Stimulated activated CD4-positive, alpha-beta T cell treated with anti-CD3 and anti-CD28 coated beads, Interleukin-4, amount 100 ng/mL, for 24 hours (primary cell): ENCODE measurements at places on chromosomes 2 and 18.

DNA sequence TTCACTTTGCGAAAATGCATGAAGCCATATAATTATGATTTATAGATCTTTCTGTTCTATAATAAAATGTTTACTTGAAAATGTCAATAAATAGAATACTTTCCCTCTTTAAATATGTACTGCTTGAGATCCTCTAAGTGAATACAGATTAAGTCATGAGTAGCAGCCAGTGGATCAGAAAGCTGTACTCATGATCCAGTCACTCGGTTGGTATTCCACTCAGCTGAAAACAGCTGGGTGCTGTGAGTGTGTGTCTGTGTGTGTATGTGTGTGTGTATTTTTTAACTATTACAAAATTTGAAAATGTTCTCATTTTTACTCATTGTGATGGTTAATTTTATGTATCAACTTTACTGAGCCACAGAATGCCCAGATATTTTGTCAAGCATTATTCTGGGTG lies 141.6 kb upstream of the CYP26B1 start:
- DNase-seq: no peak

DNA sequence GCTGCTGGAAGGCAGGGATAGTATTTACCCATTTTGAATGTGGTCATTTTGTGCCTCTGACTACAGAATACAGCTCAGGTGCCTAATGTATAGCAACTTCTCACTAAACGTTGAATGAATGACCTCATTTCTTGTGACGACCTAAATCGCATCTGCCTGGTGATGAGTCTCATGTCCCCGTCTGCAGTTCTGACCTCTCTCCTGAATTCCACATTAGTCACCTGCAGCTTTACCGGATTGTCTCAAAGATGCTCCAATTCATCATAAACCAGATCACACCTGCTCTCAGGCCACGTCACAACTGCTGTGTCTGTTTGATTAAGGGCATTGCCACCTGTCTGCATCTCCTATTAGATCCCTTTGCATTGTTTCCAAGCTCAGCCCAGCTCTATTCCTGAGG lies 133.6 kb upstream of the MYT1L start:
- DNase-seq: no peak

DNA sequence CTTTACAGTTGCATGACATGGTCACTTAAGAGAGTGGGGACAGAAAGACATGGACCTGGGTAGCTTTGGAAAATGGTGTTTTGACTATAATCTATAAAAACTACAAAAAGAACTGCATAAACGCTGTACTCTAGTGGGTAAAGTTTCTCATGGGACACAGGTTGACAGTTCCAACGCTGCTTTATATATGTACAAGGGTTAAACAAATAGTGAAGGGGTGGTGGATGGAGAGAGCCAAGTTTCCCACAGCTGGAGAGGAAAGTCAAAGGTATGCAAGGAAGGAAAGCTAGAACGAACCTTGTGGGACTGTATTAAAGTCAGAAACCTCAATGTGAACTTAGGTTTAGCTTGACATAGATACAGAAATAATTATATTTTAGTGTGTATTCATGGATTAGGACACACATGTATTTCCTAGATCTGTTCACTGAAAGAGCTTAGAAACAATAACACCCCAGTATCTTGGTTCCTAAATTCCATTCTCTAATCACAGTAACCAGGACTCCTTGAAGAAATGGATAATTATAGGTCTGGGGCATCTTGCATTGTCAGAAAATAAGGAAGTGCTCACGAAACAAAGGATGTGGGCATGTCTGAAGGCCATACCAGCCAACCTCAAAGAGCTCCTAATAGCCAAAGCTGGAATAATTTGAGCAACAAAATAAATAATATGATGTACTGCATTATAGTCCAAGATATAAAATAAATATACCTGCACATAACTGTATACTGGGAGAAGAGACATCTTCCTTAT lies 28.8 kb downstream of the TANC1 start:
- no peak for DNase-seq

DNA sequence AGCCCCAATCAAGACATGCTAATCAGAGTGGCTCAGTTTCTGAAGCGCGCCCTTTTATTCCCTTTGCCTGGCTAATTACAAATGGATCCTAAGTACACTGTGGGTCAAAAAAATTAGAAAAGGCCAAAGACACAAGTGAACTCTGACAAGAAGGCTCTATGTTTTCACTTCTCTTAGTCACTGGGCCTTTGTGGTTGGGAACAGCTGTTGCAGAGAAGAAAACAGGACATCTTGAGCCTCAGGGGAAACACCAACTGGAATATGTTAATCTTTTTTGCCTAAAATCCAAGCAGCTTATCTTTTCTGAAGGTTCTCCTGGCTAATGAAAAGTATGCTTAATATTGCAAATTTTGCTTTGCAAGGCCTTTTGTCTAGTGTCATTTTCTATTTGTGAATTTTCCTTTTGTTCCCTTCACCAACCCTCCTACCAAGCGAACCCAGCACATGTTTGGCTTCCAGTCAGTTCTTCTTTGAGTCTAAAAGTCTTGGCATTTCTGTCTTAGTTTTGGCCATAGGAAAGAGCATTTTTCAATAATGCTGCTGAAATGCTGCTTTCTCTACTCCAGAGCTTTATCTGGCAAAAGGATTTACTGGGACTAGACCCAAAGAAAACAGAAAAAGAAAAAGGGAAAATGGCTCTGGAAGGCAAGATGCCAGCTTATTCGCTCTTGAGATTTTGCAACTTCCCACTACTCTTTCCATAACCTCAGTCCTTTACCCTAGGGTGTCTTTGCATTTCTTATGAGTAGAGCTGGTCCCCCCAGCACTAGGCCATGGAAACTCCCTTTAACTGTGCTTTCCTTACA lies 440.2 kb upstream of the ST6GAL2 start:
- DNase-seq: no peak

DNA sequence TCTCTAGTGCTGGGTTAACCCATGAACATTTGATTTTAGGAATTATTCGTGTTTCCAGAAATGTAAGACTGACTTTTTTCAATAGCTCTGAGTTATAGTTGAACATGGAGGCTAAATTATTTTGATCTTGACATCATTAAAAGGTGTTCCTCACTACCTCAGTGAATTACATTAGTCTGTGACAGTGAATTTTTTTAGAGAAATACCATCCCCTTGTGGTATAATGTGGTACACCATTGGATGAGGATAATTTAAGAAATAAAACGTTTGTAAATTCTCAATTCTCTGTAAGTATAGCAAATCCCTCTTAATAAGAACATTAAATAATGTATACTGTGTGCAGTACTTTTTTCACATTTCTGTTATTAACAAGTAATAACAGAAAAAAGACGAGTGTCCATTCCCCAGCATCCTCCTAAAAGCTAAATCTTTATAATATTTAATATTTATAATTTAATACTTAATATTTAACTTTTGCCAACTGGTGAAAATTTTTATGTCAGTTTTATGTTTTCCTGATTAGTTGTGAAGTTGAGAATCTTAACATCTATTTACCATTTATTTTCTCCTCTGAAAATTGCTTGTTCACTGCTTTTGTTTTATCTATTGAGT lies 70.3 kb upstream of the CWC22 start:
- DNase-seq: no peak

GRCh38 chr2:40189881-40190280 lies 262.0 kb downstream of the SLC8A1 start:
- no peak for DNase-seq

DNA sequence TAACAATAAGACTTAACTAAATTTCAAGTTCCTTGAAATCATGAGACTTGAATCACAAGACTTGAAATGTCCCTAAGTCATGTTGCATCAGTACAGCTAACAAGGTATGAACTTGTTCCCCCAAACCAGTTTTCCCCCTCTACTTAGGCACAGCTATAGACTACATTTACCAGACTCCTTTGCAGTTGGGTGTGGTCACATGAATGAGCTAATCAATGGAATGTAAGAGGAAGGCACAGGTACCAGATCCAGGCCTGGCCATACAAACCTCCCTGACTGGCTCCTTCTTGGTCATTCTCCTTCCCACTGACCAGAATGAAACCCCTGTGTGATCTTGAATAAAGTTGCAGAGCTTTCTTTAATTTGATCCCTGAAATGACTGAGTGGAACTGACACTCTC lies 77.8 kb downstream of the DNER start:
- DNase-seq: no peak

DNA sequence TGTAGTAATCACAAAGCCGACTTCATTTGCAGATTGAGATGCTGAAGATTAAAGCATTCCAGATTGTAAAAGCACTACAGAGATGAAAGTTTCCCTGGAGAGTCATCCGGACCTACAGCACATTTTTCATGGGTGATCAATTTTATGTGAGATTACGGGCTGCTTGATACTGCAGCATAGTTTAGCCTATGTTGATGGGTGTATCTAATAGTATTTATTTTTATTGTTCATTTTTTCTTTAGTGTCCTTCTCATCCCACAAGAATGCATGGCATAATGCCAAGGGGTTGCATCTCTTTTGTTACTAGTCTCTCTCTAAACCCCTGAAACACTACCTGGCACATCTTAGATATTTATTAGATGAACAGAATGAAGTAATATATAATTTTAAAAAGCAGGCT lies 240.4 kb downstream of the MBD2 start:
- no peak for DNase-seq

GRCh38 chr2:70089220-70089982 lies 2.1 kb downstream of the PCBP1 start:
- DNase-seq: peak; percentile 45

DNA sequence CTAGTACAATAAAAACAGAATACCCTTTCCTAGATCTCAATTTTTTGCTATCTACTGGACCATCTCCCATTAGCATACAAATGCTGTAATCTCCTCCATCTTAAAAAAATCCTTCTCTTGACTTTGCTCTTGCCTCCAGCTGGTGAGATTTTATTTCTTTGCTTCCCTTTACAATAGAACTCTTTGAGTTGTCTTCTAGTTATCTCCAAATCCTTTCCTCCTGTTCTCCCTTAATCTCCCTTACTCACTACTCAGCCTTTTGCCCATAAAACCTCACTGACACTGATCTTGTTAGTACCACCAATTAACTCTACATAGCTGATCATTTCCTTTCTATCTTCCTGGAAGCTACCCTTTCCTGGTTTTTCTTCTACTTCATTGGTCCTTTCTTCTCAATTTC lies 63.5 kb upstream of the FRZB start:
- no peak for DNase-seq

- DNase-seq: no peak
Measured at GRCh38 chr2:141105763-141106162, 1025.1 kb downstream of the LRP1B start.

DNA sequence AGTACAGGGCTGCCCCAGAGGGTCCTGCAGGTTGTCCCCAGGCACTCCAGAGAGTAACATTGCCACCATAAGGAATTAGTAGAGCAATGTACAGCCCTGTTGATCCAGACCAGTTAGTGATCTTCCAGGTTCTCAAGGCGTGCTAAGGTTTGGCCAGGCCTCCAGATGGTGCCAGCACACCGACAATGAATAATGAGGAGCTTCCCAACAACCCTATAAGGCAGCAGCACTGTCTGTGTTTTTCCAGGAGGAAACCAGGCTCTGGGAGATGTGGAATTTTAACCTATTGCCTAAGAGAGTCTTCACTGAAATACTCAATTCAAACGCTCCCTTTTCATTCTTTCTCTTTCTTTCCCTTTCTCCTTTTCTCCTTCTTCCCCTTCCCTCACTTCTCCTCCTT lies 122.1 kb downstream of the MGAT5 start:
- DNase-seq: no peak

DNA sequence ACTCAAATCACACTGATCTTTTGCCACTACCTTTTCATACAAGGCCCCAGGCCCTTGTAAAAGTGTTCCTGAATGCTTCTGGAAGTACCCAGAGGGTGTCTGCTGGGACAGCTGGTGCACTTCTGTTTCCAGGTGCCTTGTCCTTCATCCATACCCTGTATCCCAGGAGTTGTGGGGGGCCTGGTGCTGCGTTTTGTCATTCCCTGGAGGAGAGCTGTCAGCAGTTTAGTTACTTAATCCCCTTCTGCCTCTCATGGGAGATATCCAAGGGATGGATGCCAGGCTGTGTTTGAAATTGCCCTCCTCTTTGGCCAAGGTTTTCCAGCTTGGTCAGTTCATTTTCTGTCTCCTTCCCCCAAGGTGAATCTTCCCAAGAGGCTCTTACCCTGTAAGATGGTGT lies 158.3 kb downstream of the WDSUB1 start:
- no peak for DNase-seq

DNA sequence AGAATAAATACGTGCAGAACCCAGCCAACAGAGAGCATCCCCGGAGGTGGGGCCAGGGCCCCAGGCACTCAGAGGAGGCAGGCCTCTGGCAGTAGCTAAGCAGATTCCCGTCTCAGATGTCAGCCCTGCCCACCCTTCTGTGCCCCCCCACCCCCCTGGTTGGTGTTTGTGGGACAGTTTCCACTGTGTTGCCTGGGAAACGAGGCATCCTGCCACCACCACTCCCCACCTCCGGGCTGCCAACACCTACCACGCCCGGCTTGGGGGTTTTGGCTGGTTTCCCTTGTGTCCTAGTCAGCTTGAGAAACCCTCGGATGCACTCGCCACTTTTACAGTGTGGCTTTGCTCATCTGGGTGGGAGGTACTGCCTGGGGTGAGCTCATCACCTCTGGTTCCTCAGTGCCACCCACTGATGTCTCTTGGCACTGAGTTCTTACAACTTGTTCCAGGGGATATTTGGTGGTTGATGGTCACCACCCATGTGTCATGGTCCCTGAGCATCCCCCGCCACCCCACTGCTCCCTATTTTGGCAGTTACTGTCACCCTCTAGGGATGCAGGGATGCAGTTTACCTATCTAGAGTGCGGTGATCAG lies 72.4 kb upstream of the YWHAQ start:
- peak; percentile 86 for DNase-seq

DNA sequence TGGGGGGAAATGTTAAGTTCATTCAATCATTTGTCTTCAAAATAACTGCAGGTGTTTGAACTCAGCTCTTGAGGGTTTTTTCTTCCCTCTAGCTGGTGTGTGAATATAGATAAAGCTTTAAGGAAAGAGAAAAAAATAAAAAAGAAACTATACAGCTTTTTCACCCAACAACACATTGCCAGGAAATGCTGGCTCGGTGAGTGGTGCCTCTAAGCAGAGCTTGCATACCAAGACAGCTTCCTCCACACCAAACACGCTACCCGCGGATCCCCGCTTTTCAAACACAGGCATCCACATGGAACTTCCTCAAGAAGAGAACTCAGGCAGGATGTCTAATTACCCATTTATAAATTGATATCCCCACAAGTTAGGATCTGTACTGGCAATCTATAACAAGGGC lies 69.8 kb upstream of the TANK start:
- DNase-seq: peak; percentile 19

GRCh38 chr2:2855297-2855696 lies 522.3 kb downstream of the EIPR1 start:
- DNase-seq: no peak
